ENCODE measurements at places on chromosomes 7 and 10.
A peak's percentile ranks its signal among the peaks of the same experiment; 100 is the strongest.

GRCh38 chr7:77867537-77867865, 68.9 kb downstream of the PHTF2 start:
- no peak for DNase-seq

DNA sequence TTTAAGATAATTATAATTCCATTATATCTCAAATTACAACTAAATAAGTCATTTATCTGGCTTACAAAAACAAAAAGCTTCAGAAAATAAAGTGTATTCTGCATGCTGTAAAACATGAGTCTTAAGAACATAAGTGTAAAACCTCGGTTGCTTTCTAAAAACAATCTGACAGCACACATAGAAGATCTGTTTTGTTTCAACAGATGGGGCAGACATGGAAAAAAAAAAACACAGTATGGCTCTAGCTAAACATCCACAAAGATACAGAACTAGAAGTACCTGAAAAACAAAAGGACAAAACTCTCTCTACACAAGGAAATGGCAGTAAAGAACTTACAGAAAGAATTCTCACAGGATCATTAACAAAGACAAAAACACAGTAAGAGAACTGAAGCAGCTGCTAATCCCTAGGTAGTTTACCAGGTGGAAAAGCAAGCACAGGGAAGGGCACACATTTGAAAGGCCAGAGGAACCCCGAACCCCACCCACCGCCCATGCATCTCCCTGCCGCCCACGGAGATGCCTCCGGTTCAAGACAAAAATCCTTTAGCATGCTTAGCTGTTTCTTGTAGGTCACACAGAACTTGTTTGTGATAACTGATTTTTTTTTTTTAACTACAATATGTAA, 42.5 kb downstream of the DLD start:
- DNase-seq = no peak

GRCh38 chr7:31475368-31475767, 38.5 kb upstream of the ITPRID1 start:
- DNase-seq = no peak

DNA sequence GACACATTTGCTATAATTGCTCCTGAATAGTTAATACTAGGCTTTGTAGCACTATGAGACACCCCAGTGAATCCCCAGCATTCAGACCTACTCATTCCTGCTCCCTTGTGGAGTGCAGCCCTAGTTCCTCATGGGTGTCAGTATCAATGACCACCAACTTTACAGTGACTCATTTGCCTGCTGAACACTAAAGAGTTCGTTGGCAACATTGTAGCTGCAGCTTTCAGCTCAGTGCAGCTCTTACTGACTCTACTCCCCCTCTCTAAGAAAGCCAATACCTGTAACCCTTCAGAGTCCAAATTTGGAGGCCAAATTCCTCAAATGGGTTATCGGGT, 127.1 kb upstream of the MTPN start:
- no peak for DNase-seq

DNA sequence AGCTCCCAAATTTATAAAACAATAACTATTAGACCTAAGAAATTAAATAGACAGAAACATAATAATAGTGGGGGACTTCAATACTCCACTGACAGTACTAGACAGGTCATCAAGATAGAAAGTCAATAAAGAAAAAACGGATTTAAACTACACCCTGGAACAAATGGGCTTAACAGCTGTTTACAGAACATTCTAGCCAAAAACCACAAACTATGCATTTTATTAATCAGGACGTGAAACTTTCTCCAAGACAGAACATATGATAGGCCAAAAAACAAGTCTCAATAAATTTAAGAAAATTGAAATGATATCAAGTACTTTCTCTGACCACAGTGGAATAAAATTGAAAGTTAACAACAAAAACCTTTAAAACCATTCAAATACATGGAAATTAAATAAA, 46.4 kb downstream of the ZNF680 start:
- DNase-seq = no peak

GRCh38 chr7:72187179-72187578, 225.0 kb downstream of the CALN1 start:
- DNase-seq = no peak

GRCh38 chr10:17003151-17003550, 126.5 kb downstream of the CUBN start:
- peak; percentile 67 for DNase-seq
